ENCODE measurements at places on chromosomes 5 and 9.

- no peak for DNase-seq
Measured at GRCh38 chr5:72427488-72428437, 79.4 kb downstream of the ZNF366 start.

GRCh38 chr5:72018143-72018803 is 89.0 kb upstream of the MAP1B start:
- DNase-seq = peak; percentile 53

DNA sequence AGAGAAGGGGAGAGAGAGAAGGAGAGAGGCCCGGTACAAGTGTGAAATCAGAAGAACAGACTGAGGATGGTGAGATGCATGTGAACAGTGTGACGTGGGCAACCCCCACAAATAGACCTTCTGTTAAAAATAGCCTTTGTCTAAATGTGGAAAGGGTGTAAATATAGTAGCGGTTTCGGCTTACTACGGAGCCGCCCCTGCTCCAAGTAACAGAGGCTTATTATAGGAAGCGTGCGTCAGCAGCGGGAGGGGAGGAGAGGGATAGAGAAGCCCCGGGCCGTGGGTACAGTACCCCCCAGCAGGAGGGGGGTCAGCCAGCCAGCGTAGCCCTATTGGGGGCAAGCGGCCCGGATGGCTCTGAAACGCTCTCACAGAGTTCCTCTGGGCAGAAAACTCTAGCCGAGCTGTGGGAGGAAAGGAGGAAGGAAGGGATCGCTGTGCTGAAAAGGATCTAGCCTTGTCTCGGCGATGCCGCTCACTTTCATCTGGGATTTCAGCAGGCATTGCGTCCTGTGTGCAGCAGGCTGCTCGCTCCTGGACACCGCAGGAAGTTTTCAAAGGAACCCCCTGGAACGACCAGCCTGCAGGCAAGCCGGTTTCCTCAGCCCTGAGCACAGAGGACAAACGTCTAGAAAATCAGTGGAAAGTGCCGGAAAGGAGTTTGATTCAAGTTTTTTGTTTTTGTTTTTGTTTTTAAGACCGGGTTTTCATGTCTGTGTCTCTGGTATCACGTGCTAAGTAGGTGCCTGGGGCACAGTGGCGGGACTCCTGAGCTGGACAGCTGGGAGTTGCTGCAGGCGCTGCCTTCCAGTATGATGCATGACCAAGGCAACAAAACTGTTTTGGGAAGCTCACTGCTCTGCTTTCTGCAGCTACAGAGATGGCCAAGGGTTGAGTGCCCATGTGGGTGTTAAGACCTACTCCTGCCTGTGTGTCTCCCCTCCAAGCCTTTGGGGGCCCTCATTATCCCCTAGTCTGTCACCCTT is 146.6 kb downstream of the SEC61B start:
- DNase-seq = no peak

- DNase-seq = no peak
Measured at GRCh38 chr5:37146896-37147295, 102.3 kb downstream of the CPLANE1 start.

- no peak for DNase-seq
Measured at GRCh38 chr9:107751567-107752210, 262.1 kb upstream of the KLF4 start.

GRCh38 chr5:139050432-139050831 is 147.7 kb downstream of the SIL1 start:
- no peak for DNase-seq

- DNase-seq = no peak
Measured at GRCh38 chr9:127116957-127117356, 5.5 kb downstream of the ANGPTL2 start.

DNA sequence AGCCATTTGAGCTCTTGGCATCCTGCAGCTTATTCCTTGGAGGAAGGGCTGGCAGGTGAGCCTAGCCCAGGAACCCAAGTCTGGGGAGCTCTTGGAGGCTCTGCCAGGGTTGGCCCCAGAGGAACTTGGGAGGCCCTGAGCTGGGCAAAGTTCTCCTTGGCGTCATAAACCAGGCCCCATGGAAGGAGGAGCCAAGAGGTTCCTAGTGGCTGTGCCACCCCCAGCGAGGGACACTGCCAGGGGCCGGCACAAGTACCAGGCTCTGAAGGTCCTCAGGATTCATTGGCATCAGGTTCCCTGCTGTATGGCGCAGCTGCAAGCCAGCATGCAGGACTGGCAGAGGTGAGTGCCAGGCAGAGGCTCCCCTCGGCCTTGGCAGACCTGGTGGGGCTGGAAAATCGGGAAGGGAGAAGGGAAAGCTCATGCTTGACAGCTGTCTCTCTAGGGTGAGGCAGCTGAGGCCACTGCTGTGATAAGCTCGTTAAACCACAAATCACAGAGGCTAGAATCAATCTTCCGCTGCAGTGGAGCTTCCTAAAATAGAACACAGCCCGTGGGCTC is 54.6 kb upstream of the SYNPO start:
- no peak for DNase-seq

DNA sequence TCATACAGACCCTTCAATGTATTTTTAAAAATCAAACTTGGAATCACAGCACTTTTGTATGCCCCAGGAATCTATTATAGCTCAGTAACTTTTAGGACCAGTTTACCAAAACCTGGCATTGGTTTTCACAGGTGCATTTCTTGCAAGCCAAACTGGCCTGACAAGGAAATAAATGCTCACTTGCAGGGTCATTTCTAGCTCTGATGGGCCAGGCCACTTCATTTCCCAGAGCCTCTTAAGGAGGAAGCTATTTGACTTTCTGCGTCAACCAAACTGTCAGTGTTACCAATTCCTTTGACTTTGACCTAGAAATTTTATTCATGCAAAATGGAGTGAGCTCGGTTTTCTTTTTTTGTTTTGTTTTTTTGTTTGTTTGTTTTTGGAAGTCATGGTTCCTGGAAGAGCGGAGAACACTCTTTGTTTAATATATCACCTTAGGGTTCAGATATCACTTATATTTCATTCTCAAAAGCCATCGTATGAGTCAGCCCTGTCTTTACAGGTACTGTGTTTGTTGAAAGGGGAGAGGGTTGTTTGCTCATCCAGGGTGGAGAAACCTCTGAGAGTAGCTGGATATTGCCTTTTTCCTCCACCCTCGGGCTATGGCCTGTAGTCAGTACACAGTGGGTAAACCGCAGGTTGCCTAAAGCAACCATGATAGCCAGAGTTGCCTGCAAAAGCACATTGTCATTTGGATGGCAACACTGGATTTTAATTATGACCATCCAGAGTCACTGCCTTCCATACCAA is 58.9 kb downstream of the GNA14 start:
- DNase-seq = no peak

- peak; percentile 58 for DNase-seq
Measured at GRCh38 chr9:14693251-14693861, at the start of gene ZDHHC21. Gene ZDHHC21, minus strand, starts transcription at chr9:14693432. Its CDS starts 19,092 bp downstream, at chr9:14674340.

GRCh38 chr9:27491154-27491553 is 32.9 kb upstream of the IFNK start:
- DNase-seq = no peak

GRCh38 chr5:21893161-21893560 is 960.0 kb downstream of the CDH12 start:
- no peak for DNase-seq

DNA sequence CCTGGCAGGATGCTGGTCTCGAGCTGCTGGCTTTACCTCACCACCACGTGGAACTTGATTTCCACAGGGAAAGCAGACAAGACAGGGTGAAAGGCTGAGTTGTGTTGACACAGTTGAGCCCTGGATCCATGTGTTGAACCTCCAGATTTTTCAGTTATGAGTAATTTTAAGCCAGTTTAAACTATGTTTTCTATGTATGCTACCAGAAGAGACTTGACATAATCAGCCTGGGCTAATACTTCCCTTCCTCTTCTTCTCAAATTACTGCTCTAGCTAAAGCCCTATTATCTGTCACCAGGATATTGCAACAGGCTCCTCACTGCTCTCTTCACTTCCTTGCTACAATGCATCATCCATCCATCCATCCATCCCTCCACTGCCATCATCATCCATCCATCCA is 12.0 kb upstream of the PHYKPL start:
- no peak for DNase-seq

DNA sequence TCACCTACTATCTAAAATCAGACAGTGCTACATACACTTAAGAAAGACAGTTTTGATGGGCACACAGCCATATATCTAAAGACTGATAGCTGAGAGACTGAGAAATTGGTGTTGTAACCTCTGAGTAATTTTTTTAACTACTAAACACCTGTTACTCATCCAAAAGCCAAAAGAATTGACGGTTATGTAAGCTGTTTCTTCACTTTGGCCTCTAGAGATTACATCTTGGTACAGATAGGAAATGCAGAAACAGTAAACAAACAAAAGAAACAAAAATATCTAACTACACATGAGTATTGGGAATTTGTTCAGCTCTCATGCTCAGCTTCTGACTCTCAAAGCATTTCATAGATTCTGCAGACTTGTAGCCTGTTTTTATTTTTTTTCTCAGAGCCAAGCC is 152.1 kb upstream of the GAS1 start:
- DNase-seq = no peak

DNA sequence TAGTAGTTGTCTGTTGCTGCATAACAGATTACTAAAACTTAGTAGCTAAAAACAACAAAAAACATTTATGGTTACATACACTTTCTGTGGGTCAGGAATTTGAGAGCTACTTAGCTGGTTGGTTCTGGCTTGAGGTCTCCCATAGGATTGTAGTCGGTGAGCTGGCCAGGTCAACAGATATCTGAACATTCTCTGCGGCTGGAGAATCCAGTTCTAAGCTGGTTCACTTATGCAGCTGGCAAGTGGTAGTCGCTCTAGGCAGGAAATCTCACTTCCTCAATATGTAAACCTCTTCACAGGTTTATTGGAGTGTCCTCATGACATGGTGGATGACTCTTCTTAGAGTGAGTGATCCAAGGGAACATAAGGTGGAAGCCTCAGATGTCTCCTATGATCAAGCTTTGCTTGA is 65.7 kb upstream of the TNFAIP8 start:
- peak; percentile 44 for DNase-seq

- no peak for DNase-seq
Measured at GRCh38 chr5:109299557-109299956, 110.2 kb downstream of the PJA2 start.

GRCh38 chr9:114434878-114435311 is 47.1 kb upstream of the AKNA start:
- peak; percentile 29 for DNase-seq

DNA sequence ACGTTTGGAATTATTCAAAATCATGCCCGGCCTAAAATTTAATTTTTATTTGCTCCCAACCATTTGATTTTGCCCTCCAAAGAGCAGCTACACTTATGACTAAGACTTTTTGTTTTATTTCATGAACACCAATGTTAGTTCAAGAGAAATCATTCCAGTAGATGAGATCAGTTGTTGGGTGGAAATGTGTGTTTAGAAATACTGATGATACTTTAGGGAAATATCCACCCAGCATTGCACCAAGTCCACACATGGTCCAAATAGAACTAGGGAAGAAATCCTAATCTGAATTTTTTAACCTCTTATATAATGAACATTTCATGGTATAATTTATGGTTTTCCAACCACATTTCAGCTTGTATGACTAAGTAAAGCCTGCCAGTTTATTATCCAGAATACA is 28.3 kb upstream of the GOLPH3 start:
- no peak for DNase-seq

DNA sequence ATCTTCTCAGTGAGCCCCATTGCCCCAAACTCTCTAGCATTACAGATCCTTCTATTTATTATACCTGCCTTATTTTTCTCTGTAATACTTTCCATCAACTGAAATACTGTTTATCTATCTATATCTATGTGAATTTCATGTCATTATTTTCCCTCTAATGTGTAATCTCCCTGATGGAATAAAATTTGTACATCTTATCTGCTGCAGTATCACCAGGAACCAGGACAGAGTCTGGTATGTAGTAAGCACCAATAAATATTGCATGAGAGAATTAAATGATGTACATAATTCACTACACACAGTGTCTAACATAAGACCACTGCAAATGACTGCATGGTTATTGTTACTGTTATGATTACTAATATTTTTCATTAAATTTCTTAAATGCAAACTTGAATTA is 759.1 kb downstream of the PRELID2 start:
- DNase-seq = no peak

- no peak for DNase-seq
Measured at GRCh38 chr5:85533341-85534047, 1084.2 kb upstream of the COX7C start.

- DNase-seq = no peak
Measured at GRCh38 chr9:124020520-124021384, 9.2 kb downstream of the LHX2 start.

GRCh38 chr5:124724357-124725039 is 21.9 kb downstream of the ZNF608 start:
- DNase-seq = no peak

- no peak for DNase-seq
Measured at GRCh38 chr9:123778232-123778902, 151.6 kb downstream of the DENND1A start.

DNA sequence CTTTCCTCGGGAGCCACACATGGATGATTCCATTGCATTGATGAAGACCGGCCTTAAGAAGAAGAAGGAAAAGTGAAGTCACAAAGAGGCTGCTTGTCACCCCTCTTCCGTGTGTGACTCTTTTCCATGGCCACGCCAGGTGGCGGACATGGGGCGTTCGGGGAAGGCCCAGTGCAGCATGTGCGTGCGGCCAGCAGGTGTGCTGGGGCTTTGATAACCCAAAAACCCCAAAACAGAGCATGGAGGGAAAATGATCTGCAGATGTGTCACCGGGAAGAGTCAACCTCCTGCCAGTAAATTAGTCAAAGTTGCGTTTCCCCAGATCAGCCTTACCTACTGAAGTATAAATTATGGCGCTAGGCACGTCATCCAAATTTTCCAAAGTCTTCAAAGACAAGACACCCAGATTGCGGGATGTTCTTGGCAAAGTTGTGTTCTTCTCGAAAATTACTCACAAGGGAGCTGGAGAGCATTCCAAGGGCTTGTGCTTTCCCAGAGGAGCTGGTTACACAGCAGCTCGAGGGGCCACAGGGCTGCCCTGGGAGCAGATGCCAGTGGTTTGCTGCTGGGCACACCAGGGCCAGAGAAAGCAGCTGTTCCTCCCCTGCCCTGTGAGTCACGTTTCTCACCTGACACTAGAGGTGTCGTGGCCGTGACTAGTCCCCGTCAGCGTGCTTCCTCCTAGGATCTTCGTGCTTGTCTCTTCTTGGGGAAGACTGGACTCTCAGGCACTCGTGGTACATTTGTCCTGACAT is 53.9 kb downstream of the IRX2 start:
- DNase-seq = no peak

DNA sequence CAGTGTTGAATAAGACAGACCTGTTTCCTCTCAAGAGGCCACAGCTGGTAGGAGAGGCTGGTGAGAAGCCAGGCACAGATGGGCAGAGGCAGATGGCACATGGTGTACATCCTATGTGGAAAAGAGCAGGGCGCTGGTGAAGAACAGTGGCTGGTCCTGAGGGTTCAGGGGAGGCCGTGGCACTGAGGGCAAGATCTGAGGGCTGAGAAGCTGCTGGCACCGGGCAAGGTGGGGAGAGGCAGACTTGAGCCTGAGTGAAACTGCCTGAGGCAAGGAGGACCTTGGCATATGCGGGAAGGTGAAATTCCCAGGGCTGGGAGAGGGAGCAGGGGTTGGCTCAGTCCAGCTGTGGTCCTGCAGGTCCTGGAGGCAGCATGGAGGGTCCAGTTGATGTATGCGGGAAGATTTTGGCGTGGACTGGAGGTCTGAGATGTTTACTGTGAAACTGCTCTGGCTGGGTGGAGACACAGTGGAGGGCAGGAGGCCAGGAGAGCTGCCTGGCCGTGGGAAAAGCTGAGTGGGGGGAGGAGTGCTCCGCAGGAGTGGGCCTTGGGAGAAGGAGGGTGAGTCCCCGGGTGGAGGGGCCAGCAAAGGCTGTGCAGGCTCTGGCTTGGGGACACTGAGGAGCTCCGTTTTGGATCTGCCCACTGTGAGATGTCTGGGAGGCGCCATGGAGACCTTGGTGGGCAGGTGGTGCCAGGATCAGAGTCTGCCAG is 2.6 kb downstream of the MAN1B1 start:
- DNase-seq = no peak

GRCh38 chr5:168299372-168299771 is 7.9 kb downstream of the WWC1 start:
- DNase-seq = no peak

All from CD4-positive, alpha-beta T cell treated with Interleukin-12 subunit alpha and Interleukin-12 subunit beta, for 1 hour (primary cell).